CD4-positive, alpha-beta T cell (primary cell): ENCODE measurements at places on chromosomes 3 and 15. TPM values are rescaled to one million over a fixed set of nuclear protein-coding genes. Genes with fewer than 3 reads are reported as not detected.

Gene SYNPR
- total RNA-seq, result not detected

Gene SUCNR1
- not detected for total RNA-seq

Gene NEK10
- total RNA-seq, result 0.61 TPM

Gene TICRR
- 0.06 TPM for total RNA-seq

Gene KBTBD12
- total RNA-seq, result not detected

Gene CTXN2
- total RNA-seq, result not detected

Gene DNASE1L3
- total RNA-seq, result 0.53 TPM

Gene CHCHD4
- 1.1 TPM for total RNA-seq

Gene CCRL2
- 4.3 TPM for total RNA-seq

Gene ALDH1A2
- total RNA-seq, result not detected

Gene CISH
- 3.7 TPM for total RNA-seq

Gene PLSCR2
- not detected for total RNA-seq

Gene PPP2R3A
- 0.14 TPM for total RNA-seq

Gene GOLGA6L7
- not detected for total RNA-seq

Gene MCTP2
- total RNA-seq, result 10.8 TPM

Gene AGTR1
- not detected for total RNA-seq

Gene CPB1
- total RNA-seq, result not detected

Gene SLCO2A1
- total RNA-seq, result not detected

Gene SEMA6D
- not detected for total RNA-seq

Gene HYAL1
- not detected for total RNA-seq

Gene CCR3
- not detected for total RNA-seq

Gene HYAL3
- total RNA-seq, result 3.2 TPM

Gene GOLGA8K
- total RNA-seq, result 0.69 TPM

Gene HDC
- not detected for total RNA-seq
